Stimulated activated CD4-positive, alpha-beta T cell treated with anti-CD3 and anti-CD28 coated beads, Interleukin-15, amount 100 ng/mL, for 24 hours (primary cell): ENCODE measurements at places on chromosomes 3 and 15.
A peak's percentile ranks its signal among the peaks of the same experiment; 100 is the strongest.

GRCh38 chr3:158765518-158766205, 33.4 kb upstream of the RARRES1 start:
- no peak for DNase-seq

DNA sequence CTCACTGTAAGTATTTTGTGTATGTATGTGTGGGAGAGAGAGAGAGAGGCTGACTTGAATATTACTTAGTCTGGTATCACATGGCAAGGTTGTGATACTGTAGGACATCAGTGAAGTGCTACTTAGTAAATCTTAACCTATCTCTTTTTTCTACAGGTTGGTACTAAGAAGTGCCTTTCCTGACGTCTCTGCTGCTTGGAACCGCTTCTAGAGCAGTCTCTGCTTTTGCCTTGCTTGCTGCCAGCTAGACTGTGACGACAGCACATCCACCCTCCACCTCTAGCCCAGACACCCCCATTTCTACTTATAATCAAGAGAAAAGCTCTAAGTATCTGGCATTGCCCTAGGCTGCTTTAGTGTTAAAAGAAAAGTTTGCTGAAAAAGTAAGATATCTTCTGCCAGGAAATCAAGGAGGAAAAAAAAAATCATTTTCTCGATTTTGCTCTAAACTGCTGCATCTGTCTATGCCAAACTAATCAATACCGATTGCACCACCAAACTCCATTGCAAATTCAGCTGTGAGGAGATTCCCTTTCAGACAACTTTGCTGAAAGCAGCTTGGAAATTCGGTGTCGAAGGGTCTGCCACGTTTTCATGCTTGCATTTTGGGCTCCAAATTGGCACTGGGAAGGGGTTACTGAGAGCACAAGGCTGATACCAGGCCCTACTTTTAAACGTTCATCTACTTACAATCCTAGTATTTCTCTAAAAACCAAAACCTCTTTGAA, 30.7 kb downstream of the MBNL1 start:
- DNase-seq = no peak

DNA sequence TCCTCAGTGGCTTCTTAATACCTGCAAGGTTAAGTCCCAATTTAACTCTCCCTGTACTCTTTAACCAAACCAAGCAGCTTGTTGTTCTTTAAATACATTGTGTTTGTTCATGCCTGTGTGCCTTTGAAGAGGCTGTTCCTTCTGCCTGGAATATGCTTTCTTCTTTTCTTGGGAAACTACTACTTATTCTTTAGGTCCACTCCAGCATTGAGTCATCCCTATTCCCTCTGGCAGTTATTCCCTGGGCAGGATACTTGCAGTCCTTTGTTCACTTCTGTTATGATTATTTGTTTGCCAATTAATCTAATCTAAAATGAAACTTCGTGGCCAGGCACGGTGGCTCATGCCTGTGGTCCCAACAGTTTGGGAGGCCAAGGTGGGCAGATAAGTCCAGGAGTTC, 139.3 kb downstream of the ZNF609 start:
- no peak for DNase-seq

GRCh38 chr3:70755526-70755925, 443.1 kb upstream of the MDFIC2 start:
- no peak for DNase-seq

DNA sequence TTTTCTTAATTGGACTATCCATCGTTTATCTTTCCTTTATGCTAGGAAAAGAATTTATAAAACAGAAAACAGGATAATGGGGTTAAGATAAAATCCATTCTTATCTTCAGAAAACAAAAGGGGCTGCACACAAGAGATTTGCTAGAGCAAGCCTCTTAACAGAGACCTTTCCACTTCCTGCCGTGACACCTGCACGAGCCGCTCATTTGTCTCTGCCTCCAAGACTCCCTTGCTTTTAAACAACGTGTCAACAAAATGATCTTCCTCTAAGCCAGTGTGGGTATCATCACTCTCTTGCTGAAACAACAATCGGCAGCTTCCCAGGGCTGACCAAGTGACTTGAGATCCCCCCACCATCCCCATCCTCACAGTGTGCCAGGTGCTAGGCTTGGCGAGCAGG, 33.1 kb downstream of the GABRB3 start:
- no peak for DNase-seq

- DNase-seq = no peak
Measured at GRCh38 chr3:40979962-40980361, 219.3 kb upstream of the CTNNB1 start.

- no peak for DNase-seq
Measured at GRCh38 chr3:80285388-80285787, 517.6 kb upstream of the ROBO1 start.

- DNase-seq = no peak
Measured at GRCh38 chr3:65200310-65200970, 512.6 kb upstream of the ADAMTS9 start.

DNA sequence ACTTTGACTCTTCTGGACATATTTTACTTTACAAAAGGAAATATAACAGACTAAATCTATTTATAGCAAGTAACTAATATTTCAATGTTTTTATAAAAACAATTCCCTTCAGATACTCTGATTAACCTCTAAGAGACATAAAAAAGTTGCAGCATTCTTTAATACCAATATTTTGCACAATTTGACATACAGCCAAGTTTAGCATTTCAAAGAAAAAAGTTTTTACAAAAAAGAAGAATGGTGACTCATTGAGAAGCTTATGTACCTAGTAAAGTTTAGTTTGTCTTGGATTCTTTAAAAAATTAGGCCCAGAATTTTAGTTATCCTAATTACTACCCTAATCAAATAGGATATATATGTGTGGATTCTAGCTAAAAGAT, 17.6 kb downstream of the DAZL start:
- no peak for DNase-seq

DNA sequence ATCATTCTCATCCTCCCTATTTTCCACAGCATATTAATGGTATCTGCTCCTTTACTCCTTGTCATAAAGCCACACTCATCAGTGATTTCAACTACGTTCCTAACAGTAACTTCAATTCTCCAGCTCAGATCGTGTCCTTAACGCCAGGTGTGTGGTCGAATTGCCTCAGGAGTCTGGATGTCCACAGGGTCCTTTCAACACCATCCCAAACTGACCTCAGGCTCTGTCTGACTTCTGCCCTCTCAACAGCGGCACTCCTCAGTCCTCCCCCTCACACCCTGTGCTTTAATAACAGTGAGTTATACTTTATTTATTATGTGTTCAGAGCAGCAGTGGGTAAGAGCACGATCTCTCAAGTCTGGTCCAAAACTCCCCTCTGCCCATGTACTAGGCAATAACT, 42.4 kb downstream of the ST3GAL6 start:
- DNase-seq = no peak

- no peak for DNase-seq
Measured at GRCh38 chr15:101651554-101652097, 555 bp downstream of the TM2D3 start.

- no peak for DNase-seq
Measured at GRCh38 chr15:43968551-43968950, 141.7 kb downstream of the WDR76 start.

DNA sequence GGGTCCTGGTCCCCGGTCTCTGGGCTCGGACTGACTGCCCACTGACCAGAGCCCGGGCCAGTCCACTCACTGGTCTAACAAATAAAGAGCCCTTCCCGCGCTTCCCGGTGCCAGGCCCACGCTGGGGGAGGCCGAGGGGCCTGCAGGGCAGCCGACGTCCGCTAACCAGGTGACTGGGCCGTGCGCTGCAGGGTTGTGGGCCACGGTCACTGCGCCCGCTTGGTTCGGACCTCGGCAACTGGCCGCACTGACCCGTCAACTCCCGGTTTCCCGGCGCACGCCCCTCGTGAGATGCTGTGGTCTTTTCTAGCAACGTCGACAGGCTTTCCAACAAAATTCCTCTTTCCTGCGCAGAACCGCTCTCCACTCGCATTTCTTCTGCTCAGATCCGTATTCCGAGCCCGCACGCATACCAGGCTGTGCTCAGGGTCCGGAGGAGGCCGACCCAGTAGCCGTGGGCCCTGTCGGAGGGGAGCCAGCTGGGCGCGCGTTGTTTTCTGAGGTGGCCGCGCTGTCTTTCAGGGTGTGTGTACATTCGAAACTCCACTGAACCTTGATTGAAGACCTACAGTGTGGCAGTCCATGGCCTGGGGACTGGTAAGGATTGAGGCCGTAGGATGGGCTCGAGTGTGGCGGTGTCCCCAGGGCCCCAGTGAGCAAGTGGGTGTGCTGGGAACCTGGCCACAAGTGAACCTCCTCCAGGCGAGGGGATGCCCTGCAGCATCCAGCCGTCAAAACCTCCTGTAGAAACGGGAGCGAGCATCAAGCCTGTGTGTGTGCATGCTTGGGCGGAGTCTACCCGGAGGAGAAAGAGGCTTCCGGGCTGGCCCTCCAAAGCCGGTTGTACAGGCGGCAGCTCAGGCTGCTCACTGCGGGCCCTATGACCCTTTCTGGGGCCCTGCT, 875 bp upstream of the NT5DC2 start:
- peak; percentile 4 for DNase-seq

- DNase-seq = no peak
Measured at GRCh38 chr3:128235207-128235926, 82.1 kb downstream of the EEFSEC start.

- DNase-seq = no peak
Measured at GRCh38 chr3:110405830-110406585, 665.6 kb upstream of the NECTIN3 start.

- DNase-seq = no peak
Measured at GRCh38 chr3:64327100-64327804, 102.0 kb upstream of the PRICKLE2 start.

DNA sequence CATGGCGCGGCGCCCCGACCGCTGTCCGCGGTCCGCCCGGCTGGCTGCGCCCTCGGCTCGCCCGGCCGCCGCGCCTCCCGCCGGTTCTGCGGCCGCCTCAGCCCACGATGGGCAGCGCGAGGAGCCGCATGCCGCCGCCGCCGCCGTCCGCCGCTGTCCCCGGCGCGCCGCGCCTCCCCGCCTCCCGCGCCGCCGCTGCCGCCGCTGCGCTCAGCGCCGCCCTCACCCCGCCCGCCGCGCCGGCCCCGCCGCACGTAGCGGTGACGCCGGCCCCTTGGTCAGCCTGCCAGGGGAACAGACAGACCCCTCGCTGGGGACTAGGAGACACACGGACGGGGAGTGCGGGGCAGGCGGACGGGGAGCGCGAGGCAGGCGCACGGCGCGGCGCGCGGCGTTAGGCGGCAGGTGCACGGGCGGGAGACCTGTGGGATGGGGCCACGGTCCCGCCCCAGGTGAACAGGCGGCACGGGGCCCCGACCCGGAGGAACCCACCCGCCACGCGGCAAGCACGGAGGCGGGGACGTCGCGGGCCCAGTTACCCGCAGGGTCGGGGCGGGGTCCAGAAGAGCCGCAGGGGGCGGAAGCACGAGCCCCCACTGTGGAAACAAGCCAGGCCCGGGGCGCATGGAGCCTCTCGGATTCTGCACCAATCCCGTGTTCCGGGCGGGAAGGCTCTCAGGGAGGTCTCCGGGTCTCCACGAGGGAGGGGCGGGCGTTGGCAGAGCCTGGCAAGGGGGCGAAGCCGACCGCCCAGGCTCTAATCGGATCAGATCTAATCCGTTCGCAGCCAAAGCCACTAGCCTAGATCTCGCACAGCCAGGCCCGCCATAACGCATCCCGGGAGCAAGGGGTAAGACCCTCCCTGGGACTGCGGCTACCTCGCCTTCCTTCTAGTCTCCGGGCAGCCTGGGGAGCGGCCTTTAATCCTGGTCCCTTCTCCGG, at the start of gene CSPG5:
TSS of gene CSPG5 (minus strand) at position 175 of the 942 bp plus-strand sequence. CDS start at position 3, 172 bp downstream.
- peak; percentile 48 for DNase-seq

DNA sequence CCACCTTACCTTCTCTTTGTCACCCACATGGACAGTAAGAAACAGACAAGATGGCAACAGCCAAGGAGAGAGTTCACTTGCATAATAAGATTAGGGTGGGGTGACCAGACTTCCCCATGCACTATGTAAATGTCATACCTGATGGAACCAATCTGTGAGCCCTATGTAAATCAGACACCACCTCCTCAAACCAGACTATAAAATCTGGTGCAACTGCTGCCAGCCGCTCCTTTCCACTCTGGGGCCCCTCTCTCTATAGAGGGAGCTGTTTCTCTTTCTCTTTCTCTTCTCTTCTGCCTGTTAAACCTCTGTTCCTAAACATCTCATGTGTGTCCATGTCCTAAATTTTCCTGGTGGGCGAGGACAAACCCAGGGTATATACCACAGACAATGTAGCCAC, 405.5 kb upstream of the CNTN4 start:
- DNase-seq = no peak

DNA sequence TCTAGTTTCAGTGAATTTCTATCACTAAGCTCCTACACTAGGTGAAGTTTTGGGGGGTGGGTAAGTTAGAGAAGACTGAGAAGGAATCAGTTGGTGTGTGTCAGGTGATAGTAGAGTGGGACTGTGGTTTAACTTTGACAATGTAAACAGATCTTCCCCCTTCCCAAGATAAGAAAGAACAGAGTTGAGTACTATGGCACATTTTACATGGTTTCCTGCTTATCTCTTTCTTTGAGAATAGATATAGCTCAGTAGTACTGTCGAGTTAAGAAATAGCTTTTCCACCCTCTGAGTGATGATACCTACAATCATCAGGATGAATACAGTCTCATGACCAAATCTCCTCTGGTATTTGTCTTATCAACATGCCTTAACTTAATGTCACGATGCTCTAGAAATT, 42.8 kb downstream of the GAP43 start:
- no peak for DNase-seq

DNA sequence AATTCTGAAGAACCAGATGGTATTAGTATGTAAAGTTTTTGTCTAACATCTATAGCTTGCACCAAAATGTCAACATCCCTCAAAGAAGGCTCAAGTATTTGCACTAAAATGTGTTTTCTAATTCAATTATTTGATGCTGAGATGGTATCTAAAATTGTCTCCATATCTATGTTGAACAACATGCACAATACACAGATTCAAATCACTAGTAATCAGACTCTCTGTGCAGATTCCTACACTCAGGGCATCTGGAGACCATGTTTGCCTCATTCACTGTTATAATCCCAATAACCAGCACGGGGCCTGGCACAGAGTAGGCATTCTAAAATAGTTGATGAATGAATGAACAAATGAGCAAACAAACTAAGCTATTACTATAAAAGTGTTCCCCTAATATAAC, 2.6 kb downstream of the FILIP1L start:
- no peak for DNase-seq

DNA sequence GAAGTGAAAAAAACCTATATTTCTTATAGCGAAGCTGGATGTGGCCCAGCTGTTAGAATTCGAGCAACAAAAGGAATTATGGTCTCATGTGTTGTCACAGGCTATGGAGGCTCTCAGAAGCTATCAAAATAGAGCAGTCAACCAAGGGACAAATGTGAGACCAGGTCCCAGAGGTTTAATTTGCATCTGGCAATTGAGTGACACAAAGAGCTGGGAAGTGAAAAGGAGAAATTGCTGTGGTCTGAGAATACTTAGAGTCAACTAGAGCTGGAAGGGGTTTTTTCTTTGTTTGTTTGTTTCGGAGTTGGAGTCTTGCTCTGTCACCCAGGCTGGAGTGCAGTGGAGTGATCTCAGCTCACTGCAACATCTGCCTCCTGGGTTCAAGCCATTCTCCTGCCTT, 61.3 kb upstream of the SMAD3 start:
- DNase-seq = no peak

- peak; percentile 75 for DNase-seq
Measured at GRCh38 chr3:197516517-197516889, 39.3 kb downstream of the BDH1 start.

GRCh38 chr15:98966091-98966787, 41.4 kb downstream of the PGPEP1L start:
- DNase-seq = no peak

- DNase-seq = no peak
Measured at GRCh38 chr3:124771083-124771445, 40.8 kb downstream of the UMPS start.
